Fibroblast of the conjunctiva (primary cell): ENCODE measurements at places on chromosomes 5 and 9.

GRCh38 chr9:92119586-92119985 lies 4.4 kb upstream of the SPTLC1 start:
- DNase-seq: no peak

GRCh38 chr9:86908261-86908660 lies 39.0 kb downstream of the GAS1 start:
- no peak for DNase-seq

- DNase-seq: no peak
These were observed 568.9 kb upstream of the ZNF608 start for GRCh38 chr5:125315306-125315705.

DNA sequence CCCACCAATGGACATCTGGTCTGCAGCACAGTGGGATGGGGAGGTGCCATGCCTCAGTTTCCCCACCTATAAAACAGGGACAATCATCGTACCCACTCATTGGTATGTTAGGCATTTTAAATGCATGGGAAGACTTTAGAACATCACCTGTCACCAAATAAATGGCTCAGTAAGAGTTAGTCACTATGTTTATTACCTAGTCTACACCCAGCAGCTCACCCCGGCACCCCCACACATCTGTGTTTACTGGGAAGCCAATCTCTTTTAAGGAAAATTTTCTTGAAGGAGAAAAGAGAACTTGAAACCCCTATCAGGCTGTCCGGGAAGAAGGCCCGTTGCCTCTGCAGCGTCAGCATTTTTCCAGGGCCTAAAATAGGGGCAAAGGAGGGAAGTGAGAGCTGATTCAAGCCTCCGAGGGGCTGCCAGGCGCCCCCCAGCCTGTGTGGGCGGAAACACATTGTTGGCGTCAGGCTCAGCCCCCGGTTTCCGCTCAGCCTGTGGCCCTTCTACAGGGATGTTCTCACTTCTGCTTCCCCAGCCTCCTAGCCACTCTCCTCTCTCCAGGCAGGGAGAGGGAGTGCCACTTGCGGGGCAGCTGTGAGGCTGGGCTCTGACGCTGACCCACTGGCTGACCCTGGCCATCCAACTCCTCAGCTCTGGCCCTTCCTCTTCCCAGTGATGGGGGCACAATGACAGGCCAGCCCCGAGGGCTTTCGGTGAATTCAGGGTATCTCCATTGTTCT lies 4.6 kb downstream of the CSF1R start:
- DNase-seq: no peak

- DNase-seq: no peak
These were observed 74.7 kb upstream of the ANKRD55 start for GRCh38 chr5:56307714-56308333.

- no peak for DNase-seq
These were observed 3.2 kb downstream of the CDKN2B start for GRCh38 chr9:22005702-22006606.

GRCh38 chr5:158843305-158843704 lies 256.4 kb downstream of the EBF1 start:
- no peak for DNase-seq

DNA sequence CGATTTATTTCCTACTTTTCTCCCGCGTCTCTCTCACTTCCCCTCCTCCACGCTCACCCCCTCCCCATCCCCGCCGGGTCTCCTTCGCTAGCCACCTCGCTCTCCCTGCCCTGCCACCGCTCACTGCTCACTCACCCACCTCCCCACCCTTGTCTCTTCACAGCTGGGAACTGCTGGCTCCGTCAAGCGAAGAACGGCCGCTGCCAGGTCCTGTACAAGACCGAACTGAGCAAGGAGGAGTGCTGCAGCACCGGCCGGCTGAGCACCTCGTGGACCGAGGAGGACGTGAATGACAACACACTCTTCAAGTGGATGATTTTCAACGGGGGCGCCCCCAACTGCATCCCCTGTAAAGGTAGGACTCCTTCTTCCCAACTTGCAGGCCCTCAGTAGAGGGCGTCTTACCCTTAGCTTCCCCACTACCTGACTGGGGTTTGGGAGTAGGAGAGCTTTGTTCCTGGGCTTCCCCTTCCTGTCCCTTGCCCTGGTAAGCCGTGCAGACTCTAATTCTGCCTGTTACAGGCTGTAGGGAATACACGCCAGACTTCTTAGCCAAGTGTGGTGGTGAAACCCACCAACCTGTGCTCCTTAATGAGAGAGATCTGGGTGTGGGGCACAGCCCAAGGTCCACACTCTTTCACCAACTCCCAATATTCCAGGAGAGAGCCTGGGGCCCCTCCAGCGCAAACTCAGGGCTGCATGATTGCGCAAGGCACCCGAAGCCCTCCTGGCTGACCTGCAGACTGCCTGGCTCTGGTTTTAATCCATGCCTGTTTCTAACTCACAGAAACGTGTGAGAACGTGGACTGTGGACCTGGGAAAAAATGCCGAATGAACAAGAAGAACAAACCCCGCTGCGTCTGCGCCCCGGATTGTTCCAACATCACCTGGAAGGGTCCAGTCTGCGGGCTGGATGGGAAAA lies 2.5 kb downstream of the FST start:
- DNase-seq: no peak

DNA sequence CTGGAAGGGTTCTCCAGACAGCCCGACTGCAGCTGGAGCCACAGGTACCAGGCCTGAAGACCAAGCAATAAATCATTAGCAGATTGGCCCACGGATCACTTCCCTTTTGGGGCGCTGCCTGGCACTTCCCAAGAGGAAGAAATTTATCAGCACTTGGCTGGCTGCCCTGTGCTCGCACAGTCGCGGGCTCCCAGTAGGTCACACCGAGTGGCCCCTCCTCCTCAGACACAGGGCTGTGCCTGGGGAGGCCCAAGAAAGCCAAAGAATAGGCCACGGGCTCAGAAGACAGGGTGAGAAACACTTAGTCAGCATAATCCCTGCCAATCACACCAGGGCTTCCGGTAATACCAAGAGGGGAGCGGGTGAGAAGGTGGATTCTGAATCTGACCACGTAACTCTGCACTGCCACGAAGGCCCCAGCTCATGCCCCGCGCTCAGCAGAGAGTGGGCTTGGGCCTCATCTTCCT lies 115.7 kb upstream of the MSX2 start:
- DNase-seq: no peak

- no peak for DNase-seq
These were observed 41.6 kb upstream of the POU5F2 start for GRCh38 chr5:93782978-93783377.

GRCh38 chr9:136265561-136266355 lies 20.1 kb upstream of the QSOX2 start:
- no peak for DNase-seq

DNA sequence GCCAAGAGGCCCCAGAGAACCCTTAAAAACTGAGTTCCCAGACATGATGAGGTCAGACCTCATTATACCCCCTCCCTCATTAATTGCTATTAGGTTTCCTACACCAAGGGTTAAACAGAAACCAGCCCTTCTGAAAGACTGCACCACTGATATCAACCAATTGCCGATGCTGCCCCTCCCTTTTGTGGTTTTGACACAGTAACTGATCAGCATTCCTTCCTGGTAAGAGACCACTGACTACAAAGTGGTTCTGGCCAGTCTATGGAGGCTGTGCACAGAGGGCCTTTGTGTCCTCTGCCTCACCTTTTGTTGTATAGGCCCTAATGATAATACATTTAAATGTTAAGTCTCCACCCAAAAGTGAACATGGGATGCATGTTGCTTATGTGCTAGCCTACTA lies 201.5 kb downstream of the FRMD3 start:
- DNase-seq: no peak

GRCh38 chr9:74824654-74825053 lies 63.1 kb downstream of the TRPM6 start:
- peak; percentile 75 for DNase-seq

- DNase-seq: no peak
These were observed 94.5 kb downstream of the PLPP1 start for GRCh38 chr5:55440188-55440646.

- DNase-seq: peak; percentile 74
These were observed 121.6 kb downstream of the FBXL17 start for GRCh38 chr5:108260117-108260857.

DNA sequence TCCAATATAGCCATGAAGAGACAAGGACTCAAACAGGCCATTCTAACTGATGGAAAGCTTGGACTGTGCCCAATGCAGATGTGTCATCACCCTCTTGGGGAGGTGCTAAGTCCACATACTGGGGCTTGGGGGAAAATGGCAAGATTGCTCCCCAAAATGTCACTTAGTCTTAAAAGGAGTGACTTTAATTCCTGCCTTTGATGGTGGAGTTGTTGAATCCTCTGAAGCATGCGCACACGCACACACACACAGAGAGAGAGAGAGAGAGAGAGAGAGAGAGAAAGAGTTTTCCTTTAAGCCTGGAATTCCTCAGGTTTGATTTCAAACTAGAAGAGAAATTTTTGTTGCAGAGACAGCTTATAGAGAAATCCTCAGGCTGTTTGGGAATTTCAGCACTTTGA lies 161.9 kb upstream of the GAS1 start:
- DNase-seq: no peak

DNA sequence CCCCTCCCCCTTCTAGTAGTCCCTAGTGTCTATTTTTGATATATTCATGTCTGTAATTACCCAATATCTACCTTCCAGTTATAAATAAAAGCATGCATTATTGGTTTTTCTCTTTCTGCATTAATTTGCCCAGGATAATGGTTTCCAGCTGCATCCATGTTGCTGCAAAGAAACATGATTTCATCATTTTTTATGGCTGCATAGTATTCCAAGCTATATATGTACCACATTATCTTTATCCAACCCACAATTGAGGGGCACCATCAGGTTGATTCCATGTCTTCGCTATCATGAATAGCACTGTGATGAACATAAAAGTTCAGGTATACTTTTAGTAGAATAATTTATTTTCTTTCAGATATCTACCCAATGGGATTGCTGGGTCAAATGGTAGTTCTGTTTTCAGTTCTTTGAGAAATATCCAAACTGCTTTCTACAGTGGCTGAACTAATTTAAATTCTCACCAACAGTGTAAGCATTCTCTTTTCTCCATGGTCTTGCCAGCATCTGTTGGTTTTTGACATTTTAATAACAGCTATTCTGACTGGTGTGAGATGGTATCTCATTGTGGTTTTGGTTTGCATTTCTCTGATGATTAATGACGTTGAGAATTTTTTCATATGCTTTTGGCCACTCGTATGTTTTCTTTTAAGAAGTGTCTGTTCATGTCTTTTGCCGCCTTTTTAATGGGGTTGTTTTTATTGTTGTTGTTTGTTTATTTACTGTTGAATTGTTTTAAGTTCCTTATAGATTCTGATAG lies 746.1 kb upstream of the MEF2C start:
- no peak for DNase-seq

GRCh38 chr9:107226421-107226820 lies 56.7 kb upstream of the RAD23B start:
- no peak for DNase-seq

GRCh38 chr9:104838958-104839357 lies 75.0 kb downstream of the NIPSNAP3B start:
- DNase-seq: no peak

- DNase-seq: no peak
These were observed 9.3 kb downstream of the PHYKPL start for GRCh38 chr5:178223196-178223773.

DNA sequence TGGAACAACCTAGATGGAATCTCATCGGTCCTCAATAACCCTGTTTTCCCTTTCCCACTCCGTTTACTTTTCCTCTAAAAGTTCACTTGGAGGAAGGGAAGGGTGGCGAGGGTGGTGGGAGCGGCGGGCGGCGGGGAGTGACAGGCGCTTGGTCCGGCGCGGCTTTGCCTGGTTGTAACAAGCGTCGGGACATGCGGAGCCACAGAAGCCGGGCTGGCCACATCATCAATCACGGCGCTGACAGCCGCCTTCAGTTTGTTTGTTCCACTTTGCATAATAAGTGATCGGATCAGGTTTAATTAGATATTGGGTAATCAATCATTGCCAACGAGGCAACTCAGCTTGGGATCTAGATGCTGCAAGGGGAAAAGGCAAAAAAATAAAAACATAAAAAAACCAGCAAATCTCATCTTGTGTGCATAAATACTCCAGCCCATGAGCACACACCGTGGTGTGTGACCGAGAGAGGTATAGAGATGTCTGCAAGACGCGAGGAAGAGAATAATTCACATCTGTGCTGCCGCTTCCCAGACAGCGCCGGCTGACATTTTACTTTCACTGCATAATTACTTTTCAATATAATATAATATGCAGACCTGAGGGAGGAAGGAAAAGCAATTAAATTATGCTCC lies 396.2 kb upstream of the IRX4 start:
- DNase-seq: no peak

GRCh38 chr5:10604975-10605374 lies 41.1 kb downstream of the ANKRD33B start:
- no peak for DNase-seq

DNA sequence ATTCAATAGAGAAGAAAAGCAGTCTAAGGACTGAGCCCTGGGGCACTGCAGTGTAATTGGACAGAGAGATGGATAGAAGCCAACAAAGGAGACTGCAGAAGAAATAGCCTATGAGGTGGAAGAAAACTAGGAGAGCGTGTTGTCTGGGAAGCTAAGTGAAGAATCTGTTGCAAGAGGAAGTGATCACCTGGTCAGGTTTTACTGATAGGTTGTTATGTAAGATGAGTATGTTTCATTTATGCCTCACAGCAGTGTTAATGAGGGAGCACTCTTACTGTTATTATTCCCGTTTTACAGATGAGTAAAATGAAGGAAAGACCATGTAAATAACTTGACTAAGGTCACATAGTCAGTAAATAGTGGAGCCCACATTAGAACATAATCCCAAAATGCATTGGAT lies 80.0 kb upstream of the GRHPR start:
- no peak for DNase-seq

GRCh38 chr9:9392755-9393154 lies 1220.0 kb downstream of the PTPRD start:
- no peak for DNase-seq

- no peak for DNase-seq
These were observed 28.2 kb upstream of the HSPA9 start for GRCh38 chr5:138603249-138603920.

- no peak for DNase-seq
These were observed 81.1 kb downstream of the SEC61B start for GRCh38 chr9:99303177-99303576.

- no peak for DNase-seq
These were observed 41.6 kb upstream of the ZBTB43 start for GRCh38 chr9:126763130-126763764.

DNA sequence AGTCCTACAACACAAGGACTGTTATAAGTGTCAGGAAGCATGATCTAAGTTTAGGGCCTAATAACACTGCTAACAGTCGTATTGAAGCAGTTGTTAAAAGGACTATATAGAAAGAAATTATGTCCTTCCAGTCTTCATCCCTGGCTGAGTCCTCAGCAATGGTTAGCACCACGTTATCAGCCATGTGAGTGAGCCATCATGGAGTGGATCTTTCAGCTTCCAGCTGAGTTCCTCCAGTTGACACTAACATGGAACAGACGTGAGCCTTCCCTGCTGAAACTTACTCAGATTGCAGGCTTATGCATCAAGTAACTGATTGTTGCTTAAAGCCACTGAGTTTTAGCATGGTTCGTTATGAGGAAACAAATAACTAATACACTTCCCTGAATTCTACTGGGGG lies 21.5 kb upstream of the GPBP1 start:
- no peak for DNase-seq

DNA sequence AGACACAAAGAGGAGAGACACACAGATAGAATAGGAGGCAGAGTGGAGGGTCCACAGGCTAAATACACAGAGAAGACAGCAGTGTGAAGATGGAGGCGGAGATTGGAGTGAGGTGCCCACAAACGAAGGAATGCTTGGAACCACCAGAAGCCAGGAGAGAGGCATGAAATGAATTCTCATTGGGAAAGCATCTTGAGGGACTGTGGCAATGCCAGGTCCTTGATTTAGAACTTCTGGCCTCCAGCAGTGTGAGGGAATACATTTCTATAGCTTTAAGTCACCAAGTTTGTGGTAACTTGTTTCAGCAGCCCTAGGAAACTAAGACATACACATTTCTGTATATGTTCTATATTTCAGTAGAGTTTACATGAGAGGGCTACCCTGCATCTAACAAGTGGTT lies 396.6 kb upstream of the ZNF608 start:
- no peak for DNase-seq
